A549 treated with RU486 at 1 μM for 4 hours (cell line): ENCODE measurements at places on chromosomes 7 and 10. TPM values are rescaled to one million over a fixed set of nuclear protein-coding genes. Genes with fewer than 3 reads are reported as not detected.

The PIP gene
- total RNA-seq, result 0.28 TPM in 1 of 5 replicates, not detected in the others

The NPFFR1 gene
- total RNA-seq, result 0.01 TPM in 1 of 5 replicates, not detected in the others

The EIF4H gene
- 284 to 322 TPM (median 314 TPM) in 5 replicates for total RNA-seq

The C7orf33 gene
- total RNA-seq, result not detected in 5 replicates

The SPOCK2 gene
- 0.17 to 0.46 TPM (median 0.35 TPM) in 5 replicates for total RNA-seq

The NRG3 gene
- not detected in 5 replicates for total RNA-seq

The MRLN gene
- not detected in 5 replicates for total RNA-seq

The PDCD4 gene
- total RNA-seq, result 31.5 to 35.4 TPM (median 33.2 TPM) in 5 replicates

The OPN4 gene
- not detected in 5 replicates for total RNA-seq

The SPDYE16 gene
- not detected in 5 replicates for total RNA-seq

The VAX1 gene
- total RNA-seq, result 1.2 to 1.7 TPM (median 1.4 TPM) in 5 replicates

The TMEM140 gene
- total RNA-seq, result 1.1 to 2.0 TPM (median 1.4 TPM) in 5 replicates

The EVX1 gene
- 0.07 to 0.32 TPM (median 0.23 TPM) in 3 of 5 replicates, not detected in the others for total RNA-seq

The TLX1 gene
- not detected in 5 replicates for total RNA-seq

The IPMK gene
- 0.84 to 3.6 TPM (median 2.8 TPM) in 5 replicates for total RNA-seq

The NUP42 gene
- total RNA-seq, result 23.3 to 31.8 TPM (median 27.1 TPM) in 5 replicates

The CYP17A1 gene
- not detected in 5 replicates for total RNA-seq

The ANKRD1 gene
- 5.3 to 8.7 TPM (median 7.9 TPM) in 5 replicates for total RNA-seq

The PLA2G12B gene
- not detected in 5 replicates for total RNA-seq

The ATE1 gene
- 13.9 to 25.2 TPM (median 19.7 TPM) in 5 replicates for total RNA-seq
